ENCODE measurements at places on chromosomes 13 and 19.

DNA sequence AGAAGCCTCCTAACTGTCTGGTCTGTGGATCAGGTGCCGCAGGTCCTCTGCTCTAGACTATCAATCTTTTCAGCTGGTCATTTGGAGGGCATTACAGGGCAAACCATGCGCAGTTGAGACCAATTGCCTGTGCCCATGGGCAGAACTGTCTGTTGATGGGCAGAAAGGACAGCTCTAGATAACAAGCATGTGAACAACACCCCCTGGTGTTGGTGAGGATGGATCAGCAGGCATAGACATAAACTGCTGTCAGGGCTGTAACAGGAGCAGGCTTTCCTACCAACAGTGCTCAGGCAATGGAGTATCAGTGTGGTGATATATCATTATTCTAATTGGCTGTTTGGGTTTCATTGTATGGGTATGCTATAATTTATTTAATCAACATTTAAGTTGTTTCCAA, 104.7 kb upstream of the KL start:
- peak; percentile 57 for DNase-seq

GRCh38 chr13:78085434-78086225, 167.0 kb upstream of the EDNRB start:
- no peak for DNase-seq

GRCh38 chr19:2529473-2529918, 53.6 kb downstream of the GADD45B start:
- peak; percentile 97 for DNase-seq

GRCh38 chr19:53907193-53907581, 1.9 kb upstream of the CACNG7 start:
- DNase-seq, result no peak

DNA sequence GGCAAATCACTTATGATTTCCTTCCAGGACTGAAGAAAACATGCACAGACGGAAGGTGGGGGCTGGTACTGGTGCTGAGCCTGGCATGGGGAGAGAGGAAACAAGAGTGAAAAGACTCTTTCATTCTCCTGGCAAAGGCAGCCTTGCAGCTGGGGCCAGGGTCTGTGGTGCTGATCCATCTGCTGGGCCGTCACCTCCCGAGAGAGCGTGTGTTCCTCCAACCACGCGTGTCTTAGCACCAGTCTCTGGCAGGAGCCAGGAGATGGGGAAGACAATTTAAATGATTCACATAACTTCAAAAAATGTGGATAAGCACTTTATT, 23.9 kb upstream of the SPART start:
- no peak for DNase-seq

DNA sequence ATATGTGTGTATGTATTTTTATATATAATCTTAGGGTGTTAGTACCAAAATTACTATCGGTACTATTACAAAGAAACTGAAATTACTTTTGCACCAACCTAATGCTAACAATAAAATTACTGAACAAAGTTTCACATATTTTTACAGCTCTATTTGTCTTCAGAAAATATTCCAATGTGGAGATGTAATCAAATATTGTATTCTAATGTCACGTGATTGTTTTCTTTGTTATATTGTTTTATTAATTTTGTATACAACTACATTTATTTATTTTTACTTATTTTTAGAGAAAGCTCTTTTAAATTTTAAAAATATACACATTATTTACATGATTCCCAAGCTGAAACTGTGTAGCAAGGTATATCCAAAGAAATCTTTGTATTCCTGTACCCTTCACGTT, 227.1 kb upstream of the KLF12 start:
- DNase-seq, result no peak

- DNase-seq, result no peak
Measured at GRCh38 chr19:13077240-13077639, 25.4 kb downstream of the LYL1 start.

- DNase-seq, result no peak
Measured at GRCh38 chr19:6724631-6725492, 4.4 kb upstream of the C3 start.

Measured in AG10803 (cell line).